Hematopoietic multipotent progenitor cell treated with erythropoietin and hydrocortisone succinate and interleukin-3 and kit ligand, for 6 days (in vitro differentiated cells): ENCODE measurements at places on chromosomes 7 and 10.

DNA sequence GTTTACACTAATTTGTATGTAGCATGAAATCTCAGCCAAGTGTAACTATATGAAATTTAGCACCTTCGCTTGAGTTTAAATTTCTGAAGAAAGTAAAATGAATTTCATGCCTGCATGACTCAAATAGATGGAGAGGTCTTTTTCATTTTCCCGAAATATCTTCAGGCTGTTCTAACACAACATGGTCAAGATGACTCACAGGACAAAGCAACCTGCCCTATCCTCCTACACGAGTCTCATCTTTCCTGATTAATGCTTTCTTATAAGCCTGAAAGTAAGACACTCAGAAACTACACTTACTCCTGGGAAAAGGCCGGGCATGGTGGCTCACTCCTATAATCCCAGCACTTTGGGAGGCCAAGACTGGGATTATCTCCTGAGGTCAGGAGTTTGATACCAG lies 41.2 kb downstream of the CH25H start:
- DNase-seq, result no peak

DNA sequence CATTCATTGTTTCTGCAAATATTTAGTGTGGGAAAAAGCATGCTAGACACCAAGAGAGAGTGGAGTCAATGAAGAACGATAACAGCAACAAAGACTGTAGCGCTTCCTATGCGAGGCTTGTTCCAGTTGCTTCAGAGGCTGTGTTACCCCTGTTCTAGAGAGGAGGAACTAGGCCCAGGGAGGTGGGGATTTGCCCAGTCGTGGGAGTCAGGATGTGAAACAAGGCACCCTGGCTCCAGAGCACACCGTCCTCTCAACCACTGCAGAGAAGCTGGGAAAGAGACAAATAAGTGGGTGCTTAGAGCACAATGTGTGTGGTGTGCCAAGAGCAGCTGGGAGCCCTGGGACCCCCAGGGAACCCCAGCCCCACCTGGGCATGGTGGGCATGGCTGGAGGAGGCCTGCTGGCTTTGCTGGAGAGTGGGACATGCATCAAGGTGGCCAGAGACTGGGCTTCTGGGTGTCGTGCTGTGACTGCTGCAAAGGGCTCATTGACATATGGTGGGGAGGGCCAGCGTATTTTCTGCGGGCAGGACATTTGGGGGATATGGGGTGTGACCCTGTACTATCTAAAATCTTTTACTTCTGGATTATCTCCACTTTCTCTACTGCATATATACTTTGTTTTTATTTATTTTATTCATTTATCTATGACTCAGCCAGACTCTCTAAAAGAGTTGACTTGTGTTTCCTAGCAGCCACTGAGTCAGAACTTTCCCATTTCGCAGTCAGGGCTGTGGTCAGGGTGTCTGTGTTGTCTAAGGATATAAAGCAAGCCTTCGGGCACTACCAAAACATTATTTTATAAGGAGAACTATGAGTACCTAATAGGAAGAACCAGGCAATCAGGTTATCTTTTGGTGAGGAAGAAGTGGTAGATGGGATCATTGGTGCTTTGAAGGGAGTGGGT lies 95.4 kb downstream of the TCF7L2 start:
- no peak for DNase-seq

- DNase-seq, result no peak
These were observed 18.0 kb downstream of the FOXL3 start for GRCh38 chr7:307970-308369.

DNA sequence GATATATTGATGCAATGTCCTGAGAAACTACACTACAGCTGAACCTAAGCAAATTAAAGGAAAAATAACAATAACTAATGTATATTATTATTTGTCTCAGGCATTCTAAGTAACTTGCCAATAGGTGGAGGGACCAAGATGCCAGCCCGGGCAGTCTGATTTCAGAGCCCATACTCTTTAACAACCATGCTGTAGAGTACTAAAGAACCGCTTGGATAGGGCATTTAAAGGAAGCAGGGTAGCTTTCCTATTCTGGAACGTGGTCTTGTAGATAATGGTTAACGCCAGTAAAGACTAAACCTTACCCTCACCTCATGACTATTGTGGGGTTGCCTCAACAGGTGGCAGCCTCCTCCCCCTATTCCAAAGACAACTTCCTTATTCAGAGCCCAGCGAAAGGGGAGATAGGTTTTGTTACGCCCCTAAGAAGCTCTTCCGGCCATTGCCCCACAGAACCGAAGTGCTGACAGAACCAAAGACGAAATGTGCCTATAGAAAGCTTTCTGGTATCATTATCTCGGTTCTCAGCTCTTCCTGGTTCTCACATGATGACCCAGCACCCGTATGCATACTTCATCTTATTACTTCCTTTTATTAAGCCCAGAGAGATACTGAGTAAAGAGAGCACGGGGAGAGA lies 707 bp upstream of the C1GALT1 start:
- peak; percentile 90 for DNase-seq

GRCh38 chr10:112949875-112950507 lies at the start of gene TCF7L2:
TSS of gene TCF7L2 (plus strand) at chr10:112950247. CDS start at chr10:112950757, 510 bp downstream.
- peak; percentile 96 for DNase-seq

GRCh38 chr7:103106005-103106702 lies 31.2 kb downstream of the ARMC10 start:
- DNase-seq, result no peak

- no peak for DNase-seq
These were observed 170.4 kb downstream of the EGFR start for GRCh38 chr7:55189146-55189766.

DNA sequence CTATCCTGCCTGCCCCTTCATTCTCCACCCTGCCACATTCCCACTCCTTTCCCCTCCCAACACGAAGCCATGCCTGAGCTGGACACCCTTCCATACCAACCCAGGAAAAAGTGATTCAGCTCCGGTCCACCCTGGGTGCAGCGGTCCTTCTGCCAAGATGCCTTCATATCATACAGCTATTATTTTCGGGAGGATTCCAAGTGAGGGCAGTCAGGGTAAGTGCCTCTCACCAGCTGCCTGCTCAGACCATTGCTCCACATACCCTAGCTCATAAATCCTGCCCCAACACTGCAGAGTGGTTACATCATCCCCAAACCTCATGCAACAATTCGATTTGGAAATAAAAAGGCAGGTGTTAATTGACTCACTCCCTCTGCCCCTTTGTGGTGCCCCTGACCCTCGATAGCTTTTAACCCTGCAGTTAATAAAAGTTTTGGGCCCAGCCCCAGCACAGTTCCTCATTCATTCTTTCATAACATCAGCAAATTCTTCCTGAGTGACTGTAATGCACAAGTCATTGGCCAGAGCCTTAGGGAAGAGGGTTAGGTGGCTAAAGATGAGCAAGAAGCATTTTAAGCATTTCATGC lies 42.6 kb downstream of the ZNF503 start:
- peak; percentile 27 for DNase-seq

GRCh38 chr7:41261080-41261479 lies 441.8 kb downstream of the INHBA start:
- DNase-seq, result no peak
